ENCODE measurements at places on chromosomes 16 and 17.
A peak's percentile ranks its signal among the peaks of the same experiment; 100 is the strongest.

DNA sequence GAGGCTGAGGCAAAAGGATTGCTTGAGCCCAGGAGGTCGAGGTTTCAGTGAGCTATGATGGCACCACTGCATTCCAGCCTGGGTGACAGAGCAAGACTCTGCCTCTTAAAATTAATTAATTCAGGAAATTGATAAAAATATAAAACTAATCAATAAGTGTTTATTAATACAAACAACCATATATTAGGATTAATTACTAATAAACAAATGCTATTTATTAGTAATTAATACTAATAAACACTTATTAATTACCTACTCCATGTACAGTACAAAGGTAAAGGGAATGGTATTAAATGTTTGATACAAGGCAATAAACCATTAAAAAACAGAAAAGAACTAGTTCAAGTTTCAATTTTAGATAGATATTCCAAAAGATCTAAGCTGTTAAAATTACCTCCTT is 119.2 kb upstream of the C17orf78 start:
- no peak for DNase-seq

GRCh38 chr16:58848662-58849002 is 114.5 kb upstream of the GOT2 start:
- DNase-seq = no peak

- no peak for DNase-seq
These were observed 524.8 kb downstream of the KCNJ18 start for GRCh38 chr17:22217135-22217534.

GRCh38 chr16:67652578-67653127 is 7.4 kb downstream of the ACD start:
- peak; percentile 64 for DNase-seq

DNA sequence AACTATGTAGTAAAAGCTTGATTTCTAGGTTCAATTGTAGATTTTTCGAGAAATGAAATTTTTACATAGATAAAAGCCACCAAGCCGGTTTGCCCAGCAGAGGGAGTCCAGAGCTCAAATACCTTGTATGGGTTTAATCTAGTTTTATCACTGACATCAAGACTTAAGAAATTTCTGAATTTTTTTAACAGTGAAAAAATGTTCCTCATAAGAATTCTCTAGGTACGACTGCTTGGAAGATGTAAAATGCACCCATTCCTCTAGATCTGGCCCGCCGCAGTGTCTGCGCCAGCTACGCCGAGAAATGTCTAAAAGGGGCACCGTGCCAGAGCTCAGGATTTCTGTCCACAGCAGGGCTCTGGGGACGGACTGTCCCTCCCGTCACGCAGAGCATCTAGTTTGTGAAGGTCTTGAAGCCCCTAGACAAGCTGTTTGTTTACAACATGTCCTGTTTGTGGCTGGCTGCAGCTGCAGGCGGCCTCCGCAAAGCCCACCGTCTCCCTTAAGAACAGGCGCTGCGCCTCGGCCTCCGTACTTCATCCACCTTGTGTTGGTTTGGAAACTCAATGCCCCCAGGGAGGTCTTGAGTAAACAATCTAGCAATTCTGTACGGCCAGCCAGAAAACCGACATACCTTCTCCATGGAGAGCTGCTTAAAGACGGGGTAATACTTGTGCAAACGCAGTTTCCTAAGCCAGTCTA is 24.8 kb downstream of the MAP1LC3B start:
- no peak for DNase-seq

DNA sequence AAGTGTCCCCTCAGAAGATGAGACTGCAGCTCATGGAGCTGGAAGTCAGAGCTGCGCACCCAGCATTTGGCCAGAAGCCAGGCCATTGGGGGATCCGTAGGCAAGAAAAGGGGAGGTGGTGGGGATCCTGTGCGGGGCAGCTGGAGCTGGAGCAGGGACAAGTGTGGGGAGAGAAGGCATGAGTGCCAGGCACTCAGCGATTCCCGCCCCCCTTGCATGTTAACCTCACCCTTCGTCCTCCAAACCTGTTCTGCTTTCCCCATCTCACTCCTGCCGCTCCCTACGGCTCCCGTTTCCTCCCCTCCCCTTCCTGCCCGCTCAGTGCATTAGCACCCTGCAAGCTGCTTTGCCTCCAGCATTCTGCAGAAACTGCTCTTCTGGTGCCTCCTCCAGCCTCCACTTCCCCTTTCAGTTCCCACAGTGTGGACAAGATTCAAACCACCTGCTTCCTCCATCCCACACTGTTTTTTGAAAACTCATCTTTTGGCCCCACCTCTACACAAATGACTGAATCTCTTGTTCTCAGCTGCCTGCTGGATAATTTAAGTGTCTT is 5.6 kb downstream of the ALOX15 start:
- no peak for DNase-seq

DNA sequence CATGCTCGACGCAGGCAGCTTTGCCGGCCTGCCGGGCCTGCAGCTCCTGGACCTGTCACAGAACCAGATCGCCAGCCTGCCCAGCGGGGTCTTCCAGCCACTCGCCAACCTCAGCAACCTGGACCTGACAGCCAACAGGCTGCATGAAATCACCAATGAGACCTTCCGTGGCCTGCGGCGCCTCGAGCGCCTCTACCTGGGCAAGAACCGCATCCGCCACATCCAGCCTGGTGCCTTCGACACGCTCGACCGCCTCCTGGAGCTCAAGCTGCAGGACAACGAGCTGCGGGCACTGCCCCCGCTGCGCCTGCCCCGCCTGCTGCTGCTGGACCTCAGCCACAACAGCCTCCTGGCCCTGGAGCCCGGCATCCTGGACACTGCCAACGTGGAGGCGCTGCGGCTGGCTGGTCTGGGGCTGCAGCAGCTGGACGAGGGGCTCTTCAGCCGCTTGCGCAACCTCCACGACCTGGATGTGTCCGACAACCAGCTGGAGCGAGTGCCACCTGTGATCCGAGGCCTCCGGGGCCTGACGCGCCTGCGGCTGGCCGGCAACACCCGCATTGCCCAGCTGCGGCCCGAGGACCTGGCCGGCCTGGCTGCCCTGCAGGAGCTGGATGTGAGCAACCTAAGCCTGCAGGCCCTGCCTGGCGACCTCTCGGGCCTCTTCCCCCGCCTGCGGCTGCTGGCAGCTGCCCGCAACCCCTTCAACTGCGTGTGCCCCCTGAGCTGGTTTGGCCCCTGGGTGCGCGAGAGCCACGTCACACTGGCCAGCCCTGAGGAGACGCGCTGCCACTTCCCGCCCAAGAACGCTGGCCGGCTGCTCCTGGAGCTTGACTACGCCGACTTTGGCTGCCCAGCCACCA is 9.7 kb downstream of the VASN start:
- no peak for DNase-seq

DNA sequence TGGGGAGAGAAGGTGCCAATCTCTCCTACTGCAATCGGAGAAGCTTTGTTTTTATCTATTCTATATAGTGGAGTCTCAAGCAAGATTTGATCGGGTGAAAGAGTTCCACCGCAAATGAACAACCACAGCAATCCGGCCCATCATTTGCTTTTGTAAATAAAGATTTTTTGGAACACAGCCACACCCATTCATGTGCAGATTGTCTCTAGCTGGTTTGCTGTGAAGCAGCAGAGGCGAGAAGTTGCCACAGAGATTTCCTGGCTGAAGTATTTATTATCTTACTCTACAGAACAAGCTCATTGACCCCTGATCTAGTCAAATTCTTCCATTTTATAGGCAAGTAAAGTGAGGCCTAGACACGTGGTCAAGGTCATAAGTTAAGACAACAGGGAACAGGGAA is 195.5 kb upstream of the TNRC6C start:
- DNase-seq = no peak

DNA sequence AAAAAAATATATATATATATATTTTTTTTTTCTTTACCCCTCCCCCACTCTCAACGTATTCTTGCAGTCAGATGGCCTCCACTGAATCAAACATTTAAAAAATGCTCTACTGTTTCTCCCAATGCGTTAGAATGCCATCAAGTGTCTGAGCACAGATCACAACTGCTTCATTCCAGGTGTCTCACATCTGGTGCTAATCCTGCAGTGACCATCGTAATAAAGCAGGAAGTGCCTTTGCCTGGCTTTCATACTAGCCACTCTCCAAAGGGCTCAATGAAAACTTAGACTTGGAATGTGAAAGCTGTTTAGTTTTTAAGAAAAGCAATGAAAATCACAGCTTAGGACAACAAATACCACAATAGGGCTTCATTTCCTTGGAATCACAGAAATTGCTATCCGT is 37.2 kb downstream of the SKAP1 start:
- DNase-seq = no peak

GRCh38 chr16:22375117-22375962 is 921 bp upstream of the CDR2 start:
- peak; percentile 2 for DNase-seq

DNA sequence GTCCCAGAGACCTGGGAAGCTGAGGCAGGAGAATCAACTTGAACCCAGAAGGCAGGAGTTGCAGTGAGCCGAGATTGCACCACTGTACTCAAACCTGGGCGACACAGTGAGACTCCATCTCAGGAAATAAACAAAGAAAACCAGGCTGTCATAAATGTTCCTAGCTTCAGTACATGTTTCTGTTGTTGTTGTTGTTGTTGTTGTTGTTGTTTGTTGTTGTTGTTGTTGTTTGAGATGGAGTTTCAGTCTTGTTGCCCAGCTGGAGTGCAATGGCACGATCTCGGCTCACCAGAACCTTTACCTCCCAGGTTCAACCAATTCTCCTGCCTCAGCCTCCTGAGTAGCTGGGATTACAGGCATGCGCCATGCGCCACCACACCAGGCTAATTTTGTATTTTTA is 452.5 kb downstream of the HS3ST3B1 start:
- no peak for DNase-seq

DNA sequence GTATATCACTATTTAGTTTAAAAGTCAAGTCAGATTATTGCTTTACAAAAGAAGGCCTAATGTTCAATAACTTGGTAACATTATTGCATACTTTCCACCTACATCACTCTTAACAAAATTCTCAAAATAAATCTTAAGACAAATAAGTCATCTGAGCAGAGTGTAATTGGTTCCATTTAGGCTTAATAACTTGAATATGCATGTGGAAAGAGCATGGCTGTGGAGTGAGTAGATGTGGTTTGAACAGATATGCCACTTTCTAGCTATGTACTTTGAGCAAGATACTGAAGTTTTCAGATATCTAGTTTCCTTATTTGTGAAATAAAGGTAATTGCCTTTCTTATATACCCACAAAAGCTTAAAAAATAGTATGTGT is 6.7 kb upstream of the EVI2A start:
- no peak for DNase-seq

- DNase-seq = no peak
These were observed 73.6 kb downstream of the WIPI1 start for GRCh38 chr17:68383443-68384321.

DNA sequence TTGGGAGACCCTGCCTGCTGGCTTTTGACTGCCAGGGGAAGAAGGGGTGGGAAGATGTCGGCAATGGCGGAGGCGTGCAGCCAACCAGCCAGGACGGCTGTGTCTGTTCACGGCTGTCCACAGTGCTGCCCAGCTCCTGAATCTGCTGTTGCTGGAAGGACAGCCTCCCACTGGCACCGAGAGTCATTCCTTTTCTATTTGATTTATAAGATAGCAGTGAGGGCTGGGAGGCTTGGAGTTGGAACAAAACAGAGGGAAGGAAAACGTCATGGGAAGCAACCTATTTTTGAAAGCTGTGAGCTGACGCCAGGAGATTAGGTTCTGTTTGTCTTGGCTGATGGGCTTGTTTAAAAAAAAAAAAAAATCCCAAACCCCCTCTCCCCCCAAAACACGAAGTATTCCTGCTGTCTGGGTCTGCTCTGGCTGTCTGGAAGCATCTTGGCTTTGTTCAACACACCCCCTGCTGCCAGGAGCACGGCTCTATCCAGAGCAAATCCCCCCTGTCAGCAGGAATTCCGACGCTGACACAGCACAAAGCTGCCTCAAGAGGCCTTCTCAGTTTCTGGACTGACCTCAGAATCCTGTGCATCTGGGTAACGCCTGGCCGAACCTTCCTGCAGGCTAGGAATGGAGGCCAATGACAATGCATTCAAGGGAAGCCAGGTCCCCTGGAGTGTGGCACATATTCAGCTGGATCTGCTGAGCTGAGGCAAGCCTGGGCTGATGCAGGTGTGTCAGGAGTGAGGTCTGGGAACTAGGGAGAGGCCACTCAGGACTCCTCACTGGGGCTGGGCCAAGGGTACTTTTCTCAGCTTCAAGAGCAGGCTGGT is 41.0 kb upstream of the SREBF1 start:
- peak; percentile 74 for DNase-seq

DNA sequence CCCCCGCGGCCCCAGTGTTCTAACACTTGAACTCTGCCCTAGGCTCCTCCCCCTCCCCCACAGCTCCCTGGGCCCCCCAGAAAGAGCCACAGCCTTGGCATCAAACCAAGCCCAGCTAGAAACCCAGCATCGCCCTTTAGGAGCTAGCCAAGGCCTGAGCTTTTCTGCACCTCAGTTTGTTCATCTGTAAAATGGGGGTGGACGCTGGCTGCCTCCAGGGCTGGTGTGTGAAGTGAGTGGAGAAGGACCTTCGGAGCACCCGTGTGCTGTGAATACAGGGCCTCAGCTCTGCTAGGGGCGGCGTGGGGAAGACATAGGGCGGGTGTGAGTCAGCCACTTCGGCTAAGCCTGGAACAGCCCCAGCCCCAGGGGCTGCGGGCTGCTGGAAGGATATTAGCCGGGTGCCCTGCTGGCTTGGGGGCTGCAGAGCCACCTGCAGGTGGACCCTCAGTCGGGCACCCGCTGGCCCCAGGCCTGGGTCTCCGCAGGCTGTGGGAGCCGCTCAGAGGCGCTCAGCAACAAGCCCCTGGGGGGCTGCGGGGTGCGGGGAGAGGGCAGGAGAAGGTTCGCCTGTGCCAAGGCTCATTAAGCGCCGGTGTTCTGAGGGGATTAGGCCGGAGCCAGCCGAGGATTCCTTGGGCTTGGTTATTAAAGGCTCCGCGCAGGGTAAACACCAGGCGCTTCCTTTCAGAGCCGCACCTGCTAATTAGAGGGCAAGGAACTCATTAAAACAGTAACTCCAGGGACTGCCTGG is 217.0 kb upstream of the CIBAR2 start:
- DNase-seq = no peak

DNA sequence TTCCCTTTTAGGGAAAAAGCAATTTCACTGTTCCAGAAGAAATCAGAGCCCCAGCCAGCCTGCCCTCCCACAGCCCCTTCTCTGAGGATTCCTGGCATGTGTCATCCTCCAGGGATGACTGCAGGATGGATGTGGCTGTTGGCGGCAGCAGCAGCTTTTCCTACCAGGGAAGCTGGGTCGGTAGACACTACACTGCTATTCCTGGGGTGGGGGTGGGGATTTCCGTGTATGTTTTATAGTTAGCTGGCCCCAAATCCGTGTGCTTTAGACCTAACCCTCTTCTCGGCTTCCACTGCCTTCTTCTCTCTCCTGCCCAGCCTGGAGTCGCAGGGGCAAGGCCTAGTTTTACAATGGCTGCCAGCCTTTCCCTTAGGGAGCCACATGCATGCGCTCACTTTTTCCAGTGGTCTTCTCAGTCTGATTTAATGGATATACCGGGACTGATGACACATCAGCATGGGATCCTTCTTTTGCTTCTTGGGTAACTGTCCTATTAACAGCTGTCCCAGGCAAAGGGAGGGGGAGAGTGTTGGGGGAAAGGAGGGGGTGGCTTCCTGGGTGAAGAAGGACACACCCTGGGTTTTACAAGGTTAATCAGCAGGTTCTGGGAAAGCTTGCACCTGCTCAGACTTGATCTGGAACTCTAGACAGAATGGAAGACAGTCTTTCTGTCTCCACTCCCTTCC is 2.7 kb upstream of the NFE2L1 start:
- no peak for DNase-seq

GRCh38 chr17:39754958-39755553 is 17.3 kb downstream of the GRB7 start:
- DNase-seq = peak; percentile 11

Data from spinal cord (tissue), 10 donors.